ENCODE measurements at places on chromosomes 11 and 22.

DNA sequence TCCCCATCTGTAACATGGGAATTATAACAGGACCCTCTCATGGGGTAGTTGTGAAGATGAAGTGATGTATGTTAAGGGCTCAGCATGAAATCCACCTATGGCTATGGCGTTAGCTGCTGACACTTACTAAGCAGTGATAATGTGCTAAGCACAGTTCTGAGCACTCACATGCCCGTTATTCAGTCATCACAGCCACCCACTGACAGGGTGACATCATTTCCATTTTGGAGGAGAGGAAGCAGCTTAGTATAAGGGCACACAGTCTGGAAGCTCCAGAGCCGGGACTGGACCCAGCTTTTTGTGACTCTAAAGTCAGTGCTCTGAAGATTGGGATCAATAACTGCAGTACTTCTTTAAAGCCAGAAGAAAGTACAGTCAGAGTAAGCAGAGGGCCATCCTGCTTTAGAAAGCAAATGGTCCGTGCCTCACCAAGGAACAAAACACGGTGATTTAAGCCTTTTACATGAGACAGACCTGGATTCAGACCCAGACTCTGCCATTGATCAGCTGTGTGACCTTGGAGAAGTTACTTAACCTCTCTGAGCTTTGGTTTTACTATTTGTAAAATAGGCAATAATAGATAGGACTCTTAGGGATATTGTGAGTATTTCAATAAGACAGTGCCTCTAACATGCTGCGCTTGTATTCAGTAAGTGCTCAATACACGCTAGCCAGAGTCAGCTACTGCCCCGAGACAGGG, 61.5 kb downstream of the SGSM1 start:
- no peak for DNase-seq

DNA sequence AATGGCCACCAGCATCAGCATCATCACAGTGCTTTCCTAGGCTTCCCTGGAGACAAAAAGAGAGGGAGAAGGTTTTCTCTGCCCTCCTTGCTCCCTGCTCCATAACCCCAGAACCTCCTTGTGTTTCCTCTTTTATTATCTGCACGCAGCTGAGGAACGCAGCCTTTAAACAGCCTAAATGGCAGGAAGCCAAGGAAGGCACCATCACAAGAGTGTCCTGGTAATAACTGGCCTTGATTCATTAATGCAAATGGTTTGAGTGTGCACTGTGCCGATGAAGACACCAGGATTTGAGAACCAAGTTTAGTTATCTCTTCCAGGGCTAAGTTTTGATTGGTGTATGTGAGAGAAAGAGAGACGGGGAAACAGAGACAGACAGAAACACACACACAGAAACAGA, 29.4 kb upstream of the DRD2 start:
- no peak for DNase-seq

DNA sequence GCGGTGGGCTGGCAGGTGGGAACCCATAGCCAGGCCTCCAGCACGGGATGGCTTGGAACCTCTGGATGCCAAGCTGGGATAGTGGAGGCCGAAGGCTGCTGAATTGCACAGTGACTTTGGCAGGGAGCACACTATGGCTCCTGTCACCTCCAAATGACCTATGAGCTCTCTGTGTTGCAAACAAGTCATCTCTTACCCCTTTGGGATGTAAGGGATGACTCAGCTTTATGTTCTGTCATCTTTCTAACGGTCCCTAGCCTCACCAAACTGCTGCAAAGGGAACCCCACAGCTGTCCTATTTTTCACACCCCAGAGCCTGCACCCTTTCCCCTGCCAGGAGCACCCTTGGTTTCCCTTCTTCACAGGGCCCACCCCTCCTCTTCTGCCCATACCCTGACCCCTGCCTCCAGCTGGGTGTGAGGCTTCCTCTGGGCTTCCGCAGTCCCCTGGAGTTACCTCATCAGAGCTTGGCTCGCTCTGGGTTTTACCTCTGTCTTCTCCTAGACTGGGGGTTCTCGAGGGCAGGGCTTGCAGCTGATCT, 2.7 kb upstream of the SCUBE1 start:
- DNase-seq, result peak; percentile 15

GRCh38 chr22:33088418-33088817, 30.2 kb upstream of the SYN3 start:
- DNase-seq, result no peak

DNA sequence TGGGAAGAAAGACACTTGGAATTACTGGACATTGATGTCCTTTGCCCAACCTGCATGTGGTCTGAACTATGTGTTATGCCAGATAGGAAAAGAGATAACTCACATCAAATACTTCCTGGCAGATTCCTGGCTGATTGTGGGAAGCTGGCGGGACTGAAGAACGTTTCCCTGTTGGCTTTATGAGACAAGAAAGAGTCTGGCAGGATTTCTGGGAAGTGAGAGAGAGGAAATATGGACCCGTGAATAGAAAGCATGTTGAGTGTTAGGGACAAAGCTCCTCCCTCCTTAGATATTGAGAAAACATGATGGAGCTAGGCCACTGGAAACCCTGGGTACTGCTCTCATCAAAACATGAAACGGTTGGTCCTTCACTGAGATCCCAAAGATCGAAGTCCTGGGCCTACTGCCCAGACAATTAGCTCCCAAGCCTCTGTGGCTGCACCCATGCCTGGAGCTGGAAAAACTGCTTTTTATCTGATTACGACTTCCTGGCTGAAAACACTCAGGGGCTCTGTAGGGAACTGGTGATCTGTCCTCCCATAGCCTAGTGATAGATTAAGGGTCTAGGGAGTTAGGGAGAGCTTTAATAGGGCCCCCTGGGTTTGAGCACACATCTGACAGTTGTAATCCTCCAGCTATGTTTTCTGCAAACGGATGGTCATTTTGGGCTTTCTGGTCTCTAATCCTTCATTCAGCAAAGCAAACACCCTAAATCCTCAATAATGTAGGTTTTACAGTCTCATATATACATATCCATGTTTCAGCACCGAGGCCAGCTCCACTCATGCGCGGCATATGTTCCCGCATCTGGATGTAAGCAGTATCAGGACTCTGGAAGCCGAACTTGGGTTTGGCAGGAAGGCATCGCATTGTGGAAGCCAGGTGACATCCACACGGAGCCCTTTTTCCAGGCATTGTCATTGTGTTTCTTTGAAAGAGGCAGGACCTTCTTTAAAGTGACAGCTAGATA, 6.1 kb upstream of the B3GAT1 start:
- DNase-seq, result no peak

GRCh38 chr11:113906516-113906915, 1.9 kb downstream of the HTR3B start:
- no peak for DNase-seq

- DNase-seq, result no peak
Measured at GRCh38 chr11:7251836-7252682, at the start of gene SYT9. Gene SYT9 (plus strand): TSS chr11:7251904. CDS start chr11:7252187, 283 bp downstream.
